Hepatocyte (in vitro differentiated cells): ENCODE measurements at places on chromosomes 11 and 22. TPM values are rescaled to one million over a fixed set of nuclear protein-coding genes. Genes with fewer than 3 reads are reported as not detected.

DNA sequence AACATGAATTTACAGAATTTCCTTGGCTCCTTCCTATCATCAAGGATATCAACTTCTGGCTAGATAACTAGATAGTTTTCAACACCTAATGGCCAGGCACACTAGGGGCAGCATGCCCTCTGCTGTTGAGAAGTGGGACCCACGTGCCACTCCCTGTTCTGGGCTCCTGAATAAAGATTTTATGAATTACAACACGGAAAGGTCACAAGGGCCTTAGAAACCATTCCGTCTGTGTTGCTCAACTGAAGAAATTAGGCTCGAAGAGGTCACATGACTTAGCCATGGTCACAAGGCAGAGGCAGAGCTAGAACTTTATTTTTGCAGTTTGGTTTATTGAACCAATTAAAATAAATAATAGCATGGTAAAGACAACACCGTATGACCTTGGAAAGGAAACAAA lies 36.0 kb downstream of the PRCP start:
- peak; percentile 69 for DNase-seq
- no peaks in the 10 kb centered on the region for H3K36me3 ChIP-seq
- H3K27me3 ChIP-seq: no peaks in the 10 kb centered on the region

DNA sequence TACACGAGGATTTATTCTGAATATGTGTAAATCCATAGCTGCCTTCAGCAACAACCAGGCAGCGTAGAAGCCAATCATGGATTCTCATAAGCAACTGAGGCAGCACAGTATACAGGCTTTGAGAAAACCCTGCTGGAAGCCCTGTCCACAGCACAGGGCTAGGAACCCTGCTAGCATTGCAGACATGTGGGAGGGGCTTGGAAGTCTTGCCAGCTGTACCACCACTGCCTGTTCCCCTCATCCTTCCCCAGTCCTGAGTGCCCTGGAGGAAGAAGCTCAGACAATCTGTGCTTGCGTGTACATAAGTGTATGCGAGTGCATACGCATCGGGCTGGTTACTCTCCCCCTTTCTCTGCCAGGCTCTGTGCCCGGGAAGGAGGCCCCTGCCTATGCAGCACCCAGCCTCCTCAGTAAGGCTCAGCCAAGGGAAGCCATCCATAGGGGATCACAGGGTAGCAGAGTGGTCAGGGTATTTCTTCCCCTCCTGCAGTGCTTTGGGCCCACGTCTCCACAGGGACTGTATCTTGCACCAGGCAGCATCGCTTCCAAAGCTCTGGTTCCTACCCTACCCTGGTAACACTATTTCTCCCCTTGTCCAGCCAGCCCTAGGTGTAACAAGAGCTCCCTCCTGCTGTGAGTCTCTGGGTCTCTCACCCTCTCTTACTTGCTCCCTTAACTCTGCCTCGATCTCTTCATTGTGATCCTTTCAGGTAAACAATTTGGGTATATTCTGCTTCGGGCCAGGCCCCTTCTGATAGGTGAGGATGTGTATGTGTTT lies 90.5 kb downstream of the GALNT18 start:
- no peaks in the 10 kb centered on the region for H3K36me3 ChIP-seq
- no peaks in the 10 kb centered on the region for H3K4me1 ChIP-seq
- H3K4me3 ChIP-seq: no peak overlapping the region
- H3K27ac ChIP-seq: no peak overlapping the region
- DNase-seq: no peak

Gene KCTD14
- total RNA-seq: 6.0 TPM in 2 replicates

DNA sequence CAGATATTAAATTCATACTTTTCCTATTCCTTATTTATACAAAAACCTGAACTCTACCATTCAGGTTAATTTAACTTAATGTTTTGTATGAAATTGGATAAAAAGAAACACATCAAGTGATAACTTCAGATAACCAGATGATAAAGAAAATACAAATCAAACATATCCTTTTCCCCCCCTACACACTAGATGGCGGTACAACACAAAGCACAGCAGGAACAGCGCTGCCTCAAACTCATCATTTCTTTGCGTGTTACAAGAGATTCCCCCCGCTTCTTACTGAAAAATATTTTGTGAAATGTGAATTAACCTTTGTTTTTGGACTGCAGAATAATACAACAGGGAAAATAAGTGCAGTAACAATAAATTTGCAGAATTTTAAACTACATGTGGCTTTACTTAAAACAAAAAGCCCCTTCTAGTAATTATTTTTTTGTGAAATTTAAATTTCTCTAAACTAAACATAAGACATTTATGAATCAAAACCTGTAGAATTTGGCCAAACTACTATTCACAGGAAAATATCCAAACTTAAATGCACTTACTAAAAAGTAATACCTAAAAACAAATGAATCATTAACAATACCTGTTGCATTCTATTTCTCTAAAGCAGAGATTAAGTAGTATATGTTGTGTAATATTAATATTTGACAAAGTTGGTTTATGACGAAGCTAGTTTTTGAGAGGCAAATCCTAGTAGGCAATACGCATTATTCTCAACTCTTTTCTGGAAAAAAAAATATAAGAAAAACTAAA lies 74.4 kb downstream of the ARHGAP32 start:
- H3K4me3 ChIP-seq: no peak overlapping the region
- peak; percentile 73 for DNase-seq
- H3K4me1 ChIP-seq: peaks cover 17% of the 10 kb centered on the region
- no peaks in the 10 kb centered on the region for H3K27me3 ChIP-seq
- no peaks in the 10 kb centered on the region for H3K36me3 ChIP-seq
- H3K27ac ChIP-seq: no peak overlapping the region

Gene KRTAP5-11
- not detected in 2 replicates for total RNA-seq

DNA sequence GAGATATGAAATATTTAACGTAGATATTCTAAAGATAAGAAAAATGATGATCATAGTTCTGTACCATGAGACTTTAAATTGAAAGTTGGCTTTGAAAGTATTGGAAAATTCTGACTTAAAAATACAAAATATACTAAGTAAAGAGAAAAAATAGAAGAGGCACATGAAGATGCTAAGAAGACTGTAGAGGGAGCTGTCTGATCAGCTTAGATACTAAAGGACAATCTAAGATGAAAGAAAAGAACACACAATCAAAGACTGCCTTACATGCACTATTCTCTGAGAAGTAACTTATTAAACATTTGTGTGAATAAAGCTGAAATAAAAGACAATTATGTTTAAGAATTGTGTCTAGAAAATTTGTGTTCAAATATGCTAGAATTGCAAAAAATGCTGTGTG lies 55.1 kb downstream of the RBMXL2 start:
- H3K27me3 ChIP-seq: no peaks in the 10 kb centered on the region
- H3K4me1 ChIP-seq: no peaks in the 10 kb centered on the region
- H3K36me3 ChIP-seq: no peaks in the 10 kb centered on the region
- no peak overlapping the region for H3K4me3 ChIP-seq

- no peak overlapping the region for H3K27ac ChIP-seq
- no peaks in the 10 kb centered on the region for H3K27me3 ChIP-seq
- H3K4me1 ChIP-seq: no peaks in the 10 kb centered on the region
- no peaks in the 10 kb centered on the region for H3K36me3 ChIP-seq
- H3K4me3 ChIP-seq: no peak overlapping the region
Measured at GRCh38 chr11:112656772-112657428, 304.3 kb upstream of the NCAM1 start.

GRCh38 chr22:22048318-22048942 lies 65.8 kb upstream of the TOP3B start:
- no peaks in the 10 kb centered on the region for H3K4me1 ChIP-seq
- no peaks in the 10 kb centered on the region for H3K36me3 ChIP-seq
- no peak overlapping the region for H3K27ac ChIP-seq
- no peak for DNase-seq
- H3K27me3 ChIP-seq: peaks cover 3% of the 10 kb centered on the region
- no peak overlapping the region for H3K4me3 ChIP-seq

DNA sequence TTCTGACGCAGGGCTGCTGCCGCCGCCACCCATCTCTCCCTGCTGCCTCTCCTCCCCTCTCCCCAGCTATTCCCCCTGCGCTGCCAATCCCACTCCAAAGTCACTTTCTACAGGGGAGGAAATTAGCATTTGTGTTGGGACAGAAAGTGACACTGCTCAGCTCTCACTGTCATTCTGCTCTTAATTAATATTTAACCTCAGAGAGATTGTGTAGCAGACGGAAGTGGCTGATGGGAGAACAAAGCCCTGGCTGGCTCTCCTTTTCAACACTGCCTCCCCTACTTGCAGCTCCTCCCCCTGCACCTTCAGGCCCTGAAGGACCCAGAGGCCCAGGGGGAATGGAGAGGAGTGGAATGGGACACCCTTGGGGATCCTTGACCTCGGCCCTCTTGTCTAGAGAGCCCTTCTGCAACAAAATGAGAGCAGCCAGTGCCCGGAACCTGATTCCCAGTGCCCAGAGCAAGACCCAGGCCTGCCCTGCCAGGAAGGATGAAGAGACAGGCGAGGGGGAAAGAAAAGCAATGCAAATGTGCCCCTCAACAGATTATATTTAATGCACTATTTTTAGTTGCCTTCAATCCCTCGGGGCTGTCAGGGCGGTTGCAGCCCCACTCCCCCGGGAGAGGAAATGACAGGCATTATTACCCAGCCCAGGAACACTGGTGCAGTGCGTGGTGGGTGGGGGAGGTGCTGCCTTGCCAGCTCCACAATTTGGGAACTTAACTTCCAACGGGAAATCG lies 14.6 kb upstream of the NRGN start:
- DNase-seq: peak; percentile 62
- peaks cover 48% of the 10 kb centered on the region for H3K27me3 ChIP-seq
- H3K4me1 ChIP-seq: peaks cover 5% of the 10 kb centered on the region
- H3K27ac ChIP-seq: peak overlapping the region; percentile 66
- no peaks in the 10 kb centered on the region for H3K36me3 ChIP-seq
- no peak overlapping the region for H3K4me3 ChIP-seq

DNA sequence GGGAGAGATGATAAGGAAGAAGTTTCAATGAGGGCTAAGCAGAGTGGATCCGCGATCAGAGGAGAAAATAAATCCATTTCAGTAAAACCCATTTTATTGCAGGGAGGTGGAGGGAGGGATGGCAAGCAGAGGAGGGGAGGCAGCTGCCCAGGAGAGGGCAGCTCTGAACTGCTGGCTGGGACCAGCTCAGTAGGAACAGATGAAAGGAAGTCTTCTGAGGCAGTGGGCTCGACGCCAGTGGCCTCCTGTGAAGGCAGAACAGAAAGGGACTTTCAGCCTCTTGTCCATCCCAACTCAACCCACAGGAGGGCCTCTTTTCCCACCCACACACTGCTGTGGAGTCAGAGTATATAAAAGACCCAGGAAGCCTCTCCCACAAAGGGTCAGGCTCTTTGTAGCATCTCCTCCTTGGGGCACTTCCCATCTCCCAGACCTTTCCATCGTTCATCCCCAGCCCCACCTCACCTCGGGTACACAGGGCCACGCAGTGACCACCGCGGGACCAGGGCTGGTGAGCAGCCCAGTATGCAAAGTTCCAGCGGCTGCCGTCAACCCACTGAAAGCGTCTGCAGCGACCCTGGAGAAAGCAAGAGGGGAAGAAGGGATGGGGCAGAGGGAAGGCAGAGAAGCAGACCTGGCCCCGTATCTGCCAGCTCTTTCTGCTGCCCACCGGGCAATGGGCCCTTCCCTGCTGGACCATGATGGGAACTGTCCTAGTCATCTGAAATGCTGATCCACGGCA lies 3.0 kb downstream of the PRG2 start:
- DNase-seq: no peak
- no peaks in the 10 kb centered on the region for H3K36me3 ChIP-seq
- H3K27me3 ChIP-seq: peaks cover 11% of the 10 kb centered on the region
- no peaks in the 10 kb centered on the region for H3K4me1 ChIP-seq
- no peak overlapping the region for H3K4me3 ChIP-seq

Gene LMO1
- 0.68 TPM in 1 of 2 replicates, not detected in the other for total RNA-seq

Gene MMP7
- 1.9 and 5.0 TPM in 2 replicates for total RNA-seq

DNA sequence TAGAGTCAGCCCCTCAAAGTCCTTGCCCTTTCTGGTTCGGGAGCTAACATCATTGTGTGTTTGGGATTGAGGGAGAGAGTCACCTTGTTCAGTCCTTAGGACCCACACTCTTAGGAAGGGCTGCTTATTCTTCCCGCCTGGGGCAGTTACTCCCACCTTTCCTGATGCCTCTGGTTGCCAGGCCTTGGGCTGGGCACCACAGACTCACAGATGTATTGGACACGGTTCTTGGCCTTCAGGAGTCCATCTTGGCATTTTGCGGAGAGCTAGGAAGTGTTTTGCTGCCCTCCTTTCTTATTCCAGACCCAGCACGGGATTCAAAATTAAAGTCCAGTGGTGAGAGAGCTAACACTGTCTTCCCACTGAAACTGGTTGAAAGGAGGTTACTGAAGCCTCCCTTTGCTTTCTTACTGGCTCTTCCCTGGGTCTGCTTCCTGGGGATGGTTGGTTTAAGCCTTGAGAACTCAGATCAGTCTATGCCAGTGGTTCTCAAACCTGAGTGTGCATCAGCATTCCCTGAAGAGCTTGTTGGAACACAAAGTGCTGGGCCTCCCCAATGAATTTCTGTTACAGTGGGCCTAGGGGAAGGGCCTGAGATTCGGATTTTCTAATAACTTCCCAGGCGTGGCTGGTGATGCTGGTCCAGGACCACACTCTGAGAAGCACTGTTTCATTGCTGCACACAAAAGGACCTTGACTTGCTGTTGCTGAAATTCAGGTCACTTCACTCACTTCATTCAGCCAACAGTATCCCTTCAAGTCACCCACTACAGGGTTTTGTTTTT lies 1.4 kb downstream of the OSBP2 start:
- H3K27me3 ChIP-seq: peaks cover 3% of the 10 kb centered on the region
- no peak overlapping the region for H3K4me3 ChIP-seq
- no peak overlapping the region for H3K27ac ChIP-seq

- DNase-seq: no peak
- no peak overlapping the region for H3K27ac ChIP-seq
- H3K4me3 ChIP-seq: no peak overlapping the region
- H3K4me1 ChIP-seq: peaks cover 16% of the 10 kb centered on the region
Measured at GRCh38 chr22:24830205-24830979, 24.4 kb downstream of the SGSM1 start.

DNA sequence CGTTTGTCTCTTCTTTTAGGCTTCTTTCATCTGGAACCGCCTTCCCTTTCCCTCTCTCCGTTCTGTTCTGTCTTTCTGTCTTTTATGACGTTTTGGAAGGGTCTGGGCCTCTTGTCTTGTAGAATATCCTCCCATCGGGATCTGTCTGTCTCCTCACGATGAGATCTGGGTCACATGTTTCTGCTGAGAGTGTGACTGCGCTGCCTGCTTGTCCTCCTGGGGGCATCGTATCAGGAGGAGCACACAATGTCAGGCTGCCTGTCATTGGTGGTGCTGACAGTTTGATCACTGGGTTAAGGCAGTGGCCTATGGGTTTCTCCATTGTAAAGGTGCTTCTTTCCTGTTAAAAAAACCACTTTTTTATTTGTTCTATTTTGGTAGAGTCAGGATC lies 60.4 kb upstream of the PARVG start:
- no peak overlapping the region for H3K27ac ChIP-seq
- no peak overlapping the region for H3K4me3 ChIP-seq

GRCh38 chr11:93838967-93839366 lies 11.5 kb downstream of the VSTM5 start:
- DNase-seq: no peak
- no peak overlapping the region for H3K4me3 ChIP-seq
- no peaks in the 10 kb centered on the region for H3K36me3 ChIP-seq
